Natural killer cell treated with Interleukin-12 subunit alpha and Interleukin-12 subunit beta and Interleukin-15 and Interleukin-18, amount 100 ng/mL, for 72 hours (primary cell): ENCODE measurements at places on chromosomes 1 and 21.

DNA sequence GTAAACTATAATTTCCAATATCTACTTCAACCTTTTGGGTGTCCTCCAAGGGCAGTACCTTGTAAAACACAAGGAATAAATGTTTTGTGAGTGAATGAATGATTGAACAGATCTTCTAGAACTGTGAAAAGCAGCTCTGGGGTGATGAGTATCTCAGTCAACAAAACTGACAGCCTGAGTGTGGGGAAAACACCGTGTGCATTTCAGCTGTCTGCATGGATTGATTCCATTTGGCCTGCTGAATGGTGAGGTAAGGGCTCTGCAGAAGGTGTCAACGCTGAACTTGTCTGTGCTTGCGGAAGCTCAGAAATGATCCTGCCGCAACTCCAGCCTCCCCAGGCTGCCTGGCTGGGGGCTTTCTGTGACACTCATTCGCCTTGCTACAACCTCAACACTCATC, 7.4 kb upstream of the AGMAT start:
- H3K36me3 ChIP-seq = no peaks in the 10 kb centered on the region
- H3K4me1 ChIP-seq = peaks cover 4% of the 10 kb centered on the region

- DNase-seq = no peak
- peak overlapping the region; percentile 75 for H3K4me3 ChIP-seq
- peak overlapping the region; percentile 38 for H3K27ac ChIP-seq
- H3K27me3 ChIP-seq = no peaks in the 10 kb centered on the region
- H3K36me3 ChIP-seq = no peaks in the 10 kb centered on the region
- H3K4me1 ChIP-seq = peaks cover 18% of the 10 kb centered on the region
Measured at GRCh38 chr1:241640867-241641622, 876 bp upstream of the CHML start.

DNA sequence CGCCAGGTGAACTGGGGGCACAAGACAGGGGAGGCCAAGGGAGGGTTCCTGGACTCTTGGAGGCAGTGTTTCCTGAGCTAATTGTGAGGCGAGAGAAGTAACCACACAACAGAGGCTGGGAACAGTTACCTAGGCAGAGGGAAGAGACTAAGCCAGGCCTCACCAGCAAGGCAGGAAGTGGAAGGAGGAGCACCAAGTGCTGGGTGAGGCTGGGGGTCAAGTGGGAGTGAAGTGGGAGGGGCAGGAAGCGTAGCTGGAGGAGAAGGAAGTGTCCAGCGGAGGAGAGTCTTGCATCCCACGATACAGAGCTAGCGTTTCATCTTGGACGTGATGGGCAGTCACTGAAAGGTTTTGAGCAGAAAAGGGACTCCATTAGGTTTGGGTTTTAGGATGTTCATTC, 48.3 kb upstream of the CAPZB start:
- DNase-seq = no peak
- no peak overlapping the region for H3K4me3 ChIP-seq
- no peaks in the 10 kb centered on the region for H3K27me3 ChIP-seq
- H3K36me3 ChIP-seq = peaks cover 6% of the 10 kb centered on the region
- H3K27ac ChIP-seq = no peak overlapping the region

DNA sequence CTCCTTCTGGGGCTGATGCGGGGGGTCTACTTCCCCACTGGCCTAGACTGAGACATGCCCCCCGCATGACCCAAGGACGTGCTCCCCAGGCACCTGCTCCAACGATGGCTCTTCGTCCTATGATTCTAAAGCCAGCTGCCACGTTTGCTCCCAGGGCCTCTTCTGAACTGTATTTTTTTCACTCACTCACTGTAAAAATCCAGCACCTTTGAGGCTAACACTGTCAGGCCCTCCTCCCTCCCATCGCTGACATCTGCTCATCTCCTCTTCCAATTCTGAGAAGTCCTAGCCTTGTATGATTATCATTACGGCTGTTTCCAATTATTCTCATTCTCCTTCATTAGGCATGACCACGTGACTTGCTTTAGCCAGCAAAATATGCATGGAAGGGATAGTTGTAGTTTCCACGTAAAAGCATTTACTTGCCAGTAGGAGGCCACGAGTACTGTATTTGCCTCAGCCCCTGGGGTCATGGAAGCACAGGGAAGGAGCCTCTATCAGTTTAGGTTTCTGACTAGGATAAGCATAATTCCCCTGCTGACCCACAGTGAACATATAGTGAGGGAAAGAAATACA, 19.1 kb upstream of the EDN2 start:
- no peaks in the 10 kb centered on the region for H3K36me3 ChIP-seq
- DNase-seq = no peak
- no peak overlapping the region for H3K4me3 ChIP-seq
- no peaks in the 10 kb centered on the region for H3K27me3 ChIP-seq

DNA sequence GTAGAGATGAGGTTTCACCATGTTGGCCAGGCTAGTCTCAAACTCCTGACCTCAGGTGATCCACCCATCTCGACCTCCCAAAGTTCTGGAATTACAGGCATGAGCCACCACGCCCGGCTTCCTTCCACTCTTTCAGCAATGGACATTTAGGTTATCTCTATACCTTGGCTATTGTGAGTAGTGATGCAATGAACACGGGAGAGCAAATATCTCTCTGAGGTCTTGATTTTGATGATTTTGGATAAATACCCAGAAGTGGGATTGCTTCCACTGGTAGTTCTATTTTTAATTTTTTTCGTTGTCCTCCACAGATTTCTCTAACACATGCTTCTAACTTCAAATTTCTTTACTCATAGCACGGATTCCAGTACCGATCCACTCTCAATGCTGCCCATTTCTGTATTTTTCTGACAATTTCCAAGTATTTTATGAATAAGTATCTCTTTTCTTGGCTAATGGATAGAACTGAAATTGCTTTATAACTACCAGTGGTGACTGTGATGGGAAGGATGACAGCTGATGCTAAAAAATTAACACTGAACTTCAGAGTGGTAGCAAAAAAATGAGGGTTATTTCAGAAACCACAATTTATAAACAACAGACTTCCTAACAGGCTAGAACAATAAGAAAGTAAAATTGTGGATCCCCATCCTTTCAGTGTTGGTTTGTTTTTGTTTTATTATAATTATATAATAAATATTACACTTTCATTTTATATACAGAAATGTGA, 327.5 kb upstream of the RUNX1 start:
- no peaks in the 10 kb centered on the region for H3K4me1 ChIP-seq
- H3K27me3 ChIP-seq = no peaks in the 10 kb centered on the region
- no peak overlapping the region for H3K4me3 ChIP-seq
- DNase-seq = no peak
- H3K27ac ChIP-seq = no peak overlapping the region

DNA sequence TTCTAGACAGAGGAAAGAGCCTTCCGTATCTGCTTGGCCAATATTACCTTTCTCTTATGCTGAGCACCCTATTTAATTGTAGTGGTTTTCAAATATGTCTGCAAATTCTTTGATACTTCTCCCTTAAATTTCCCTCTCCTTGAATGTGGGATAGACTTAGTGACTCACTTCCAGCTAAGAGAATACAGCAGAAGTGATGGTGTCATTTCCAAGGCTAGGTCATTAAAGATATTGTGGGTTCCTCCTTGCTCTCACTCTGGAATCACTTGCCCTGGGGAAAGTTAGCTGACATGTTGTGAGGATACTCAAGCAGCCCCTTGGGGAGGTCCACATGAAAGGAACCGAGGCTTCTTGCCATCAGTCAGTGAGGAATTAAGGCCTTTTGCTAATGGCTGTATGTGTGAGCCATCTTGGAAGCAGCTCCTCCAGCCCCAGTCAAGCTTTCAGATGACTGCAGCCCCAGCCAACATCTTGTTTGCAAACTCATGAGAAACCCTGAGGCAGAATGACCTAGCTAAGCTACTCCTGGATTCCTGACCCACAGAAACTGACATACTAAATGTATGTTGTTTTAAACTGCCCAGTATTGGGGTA, 8.1 kb upstream of the CITED4 start:
- no peak for DNase-seq
- H3K4me1 ChIP-seq = peaks cover 24% of the 10 kb centered on the region
- H3K4me3 ChIP-seq = no peak overlapping the region

GRCh38 chr1:35085421-35085820, 6.2 kb downstream of the ZMYM1 start:
- peak overlapping the region; percentile 44 for H3K27ac ChIP-seq

DNA sequence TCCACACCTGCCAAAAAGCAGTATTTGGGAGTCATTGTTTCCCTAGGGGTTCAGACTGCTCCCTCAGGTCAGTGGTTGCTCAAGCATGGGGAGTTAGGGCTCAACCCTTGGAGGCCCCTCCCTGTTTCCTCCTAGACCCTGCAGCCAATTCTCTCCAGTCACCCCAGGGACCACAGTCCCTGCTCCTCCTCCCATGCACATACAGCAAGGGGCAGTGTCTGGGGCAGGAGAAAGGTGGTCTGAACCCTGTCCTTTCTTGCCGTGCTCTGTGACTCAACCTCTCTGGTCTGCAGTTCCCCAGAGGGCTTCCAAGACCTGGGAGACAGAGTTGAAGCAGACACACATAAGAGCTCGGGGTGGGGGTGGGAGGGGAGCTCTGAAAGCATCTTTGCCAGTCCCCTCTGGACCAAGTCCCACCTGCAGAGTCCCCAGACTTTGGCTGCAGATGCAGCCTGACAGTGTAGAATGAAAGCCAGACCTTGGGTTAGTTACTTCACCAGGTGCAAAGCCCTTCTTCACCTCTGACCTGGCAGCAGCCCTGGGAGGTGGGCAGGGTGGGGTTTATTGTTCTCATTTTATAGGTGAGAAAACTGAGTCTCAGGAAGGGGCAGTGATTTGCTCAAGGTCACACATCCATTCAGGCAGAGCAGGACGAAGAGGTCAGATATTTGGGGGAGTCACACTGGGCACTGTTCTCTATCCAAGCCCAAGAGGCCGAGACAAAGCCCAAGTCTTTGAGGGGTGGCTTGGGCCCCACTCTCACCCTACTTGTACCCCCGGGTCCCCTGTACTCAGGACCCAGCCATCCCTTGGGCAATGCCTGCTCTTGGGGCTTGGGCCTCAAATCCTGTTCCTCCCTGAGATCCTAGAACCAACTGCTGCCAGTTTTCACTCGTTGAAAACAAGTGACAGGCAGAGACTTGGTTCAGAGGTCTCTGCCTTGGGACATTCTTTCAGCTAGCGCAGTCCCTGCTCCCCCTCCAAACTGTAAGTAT, 748 bp downstream of the PDZK1IP1 start:
- H3K4me1 ChIP-seq = no peaks in the 10 kb centered on the region
- peaks cover 7% of the 10 kb centered on the region for H3K27me3 ChIP-seq
- no peak for DNase-seq
- H3K4me3 ChIP-seq = no peak overlapping the region

- no peaks in the 10 kb centered on the region for H3K27me3 ChIP-seq
- H3K27ac ChIP-seq = no peak overlapping the region
- no peaks in the 10 kb centered on the region for H3K4me1 ChIP-seq
- H3K36me3 ChIP-seq = no peaks in the 10 kb centered on the region
Measured at GRCh38 chr1:229590119-229590518, 31.6 kb upstream of the ABCB10 start.

GRCh38 chr1:67608661-67609576, 76.1 kb upstream of the GADD45A start:
- H3K27ac ChIP-seq = no peak overlapping the region
- H3K4me1 ChIP-seq = no peaks in the 10 kb centered on the region
- no peak overlapping the region for H3K4me3 ChIP-seq
- no peak for DNase-seq
- peaks cover 6% of the 10 kb centered on the region for H3K27me3 ChIP-seq

DNA sequence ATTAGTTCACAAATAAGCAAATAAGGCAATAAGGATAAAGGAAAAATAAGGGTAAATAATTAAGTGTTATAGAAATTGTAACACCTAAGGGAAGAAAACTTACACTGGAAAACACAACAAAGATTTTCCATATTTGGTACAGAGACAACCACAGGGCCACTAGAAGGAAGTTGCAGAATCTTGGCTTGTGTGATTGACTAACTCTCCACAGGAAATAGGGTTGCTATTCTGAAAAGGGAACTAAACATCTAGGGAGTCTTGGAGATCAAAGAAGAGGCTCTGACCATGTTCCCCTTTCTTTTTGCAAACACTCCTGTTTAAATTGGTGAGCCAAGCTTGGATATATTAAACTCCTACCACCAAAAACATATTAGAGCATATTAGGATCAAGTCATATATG, 59.1 kb downstream of the APCS start:
- no peak overlapping the region for H3K27ac ChIP-seq
- H3K4me1 ChIP-seq = peaks cover 3% of the 10 kb centered on the region
- peaks cover 7% of the 10 kb centered on the region for H3K36me3 ChIP-seq
- no peak for DNase-seq
- H3K27me3 ChIP-seq = peaks cover 30% of the 10 kb centered on the region

DNA sequence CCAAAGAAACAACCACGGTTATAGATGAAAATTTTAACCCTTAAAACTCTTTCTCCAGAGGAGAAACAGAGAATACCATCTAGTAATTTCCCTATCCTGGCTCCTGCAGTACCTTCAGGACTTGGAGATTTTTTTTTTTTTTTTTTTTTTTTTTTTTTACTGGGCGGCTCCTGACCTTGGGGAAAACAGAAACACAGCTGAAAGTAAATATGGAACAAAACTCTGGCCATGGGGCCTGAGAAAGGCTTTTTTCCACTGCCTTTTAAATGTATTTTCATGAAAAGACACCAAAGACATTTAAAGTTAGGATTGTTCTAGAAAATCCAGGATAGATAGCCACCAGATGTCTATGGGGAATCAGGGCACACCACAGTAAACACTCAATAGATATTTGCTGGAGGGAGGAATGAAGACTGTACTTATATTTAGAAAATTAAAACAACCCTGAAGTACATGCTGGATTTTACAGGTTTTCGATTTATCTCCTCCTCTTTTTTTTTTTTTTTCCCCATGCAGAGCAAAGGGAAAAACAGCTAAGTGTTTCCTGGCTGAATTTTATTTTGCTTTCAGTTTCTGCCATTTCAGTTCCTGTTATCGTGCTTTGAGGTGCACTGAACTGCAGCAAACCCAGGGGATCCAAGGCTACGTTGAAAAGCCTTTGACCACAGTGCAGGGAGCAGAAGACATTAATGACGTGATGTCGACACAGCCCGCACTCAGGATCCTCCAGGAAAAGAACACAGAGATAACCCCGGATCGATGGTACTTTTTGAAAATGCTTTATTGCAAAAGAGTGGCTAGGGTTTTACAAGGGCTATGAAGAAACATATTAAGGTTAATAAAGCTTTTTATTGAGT, 35.7 kb upstream of the CNN3 start:
- H3K4me1 ChIP-seq = peaks cover 3% of the 10 kb centered on the region
- peak overlapping the region; percentile 98 for H3K27ac ChIP-seq
- no peaks in the 10 kb centered on the region for H3K36me3 ChIP-seq
- DNase-seq = peak; percentile 64

DNA sequence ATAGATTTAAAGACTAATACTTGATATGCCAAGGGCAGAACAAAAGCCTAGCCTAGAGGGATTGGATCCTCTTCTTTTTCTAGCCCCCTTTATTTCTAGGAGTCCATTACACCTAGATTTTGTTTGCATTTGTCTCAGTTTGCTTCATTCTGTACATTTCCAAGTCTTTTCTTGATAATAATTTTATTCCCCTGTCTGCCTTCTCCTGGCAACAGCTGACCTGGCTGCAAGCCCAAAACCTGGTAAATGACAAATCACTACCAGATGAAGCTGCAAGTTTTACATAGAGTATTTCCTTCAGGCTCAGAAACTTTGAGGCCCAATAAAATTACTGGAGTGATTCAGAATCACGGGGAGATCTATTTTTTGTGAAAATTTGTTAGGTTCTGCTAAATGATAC, 36.5 kb upstream of the LHX8 start:
- H3K4me1 ChIP-seq = no peaks in the 10 kb centered on the region
- DNase-seq = no peak
- H3K36me3 ChIP-seq = no peaks in the 10 kb centered on the region
- no peak overlapping the region for H3K4me3 ChIP-seq
- H3K27me3 ChIP-seq = no peaks in the 10 kb centered on the region

- no peak overlapping the region for H3K4me3 ChIP-seq
- no peaks in the 10 kb centered on the region for H3K27me3 ChIP-seq
- DNase-seq = no peak
- no peaks in the 10 kb centered on the region for H3K36me3 ChIP-seq
- H3K4me1 ChIP-seq = no peaks in the 10 kb centered on the region
Measured at GRCh38 chr21:28410256-28410655, 582.4 kb downstream of the LTN1 start.
